ENCODE measurements at places on chromosomes 2 and 18. TPM values are rescaled to one million over a fixed set of nuclear protein-coding genes. Genes with fewer than 3 reads are reported as not detected.

The DNAJC5G gene
- total RNA-seq = 1.1 TPM

The ERMN gene
- total RNA-seq = not detected

The PDE11A gene
- total RNA-seq = 1.1 TPM

The CYP26B1 gene
- total RNA-seq = 5.3 TPM

The IL1R2 gene
- total RNA-seq = 1.1 TPM

DNA sequence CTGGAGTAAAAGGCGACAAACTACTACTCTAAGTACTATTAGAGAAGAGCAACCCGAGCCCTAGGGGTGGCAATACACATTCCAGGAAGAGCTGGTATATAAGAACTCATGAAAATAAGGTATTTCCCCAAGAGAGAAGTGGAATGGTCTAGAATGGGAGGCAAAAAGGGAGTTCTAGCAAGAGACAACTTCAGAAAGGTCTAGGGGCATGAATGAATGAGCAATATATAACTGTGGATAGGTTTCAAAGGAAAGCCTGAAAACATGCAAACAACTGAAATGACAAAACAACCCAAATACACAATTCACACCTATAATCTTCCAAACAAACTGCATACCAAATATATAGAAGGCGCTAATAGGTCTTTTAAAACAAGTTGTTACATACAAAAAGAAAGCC, 22.2 kb downstream of the TRIP12 start:
- no peak for DNase-seq

- DNase-seq = no peak
Observed at GRCh38 chr18:59927246-59927825, 27.5 kb downstream of the PMAIP1 start.

GRCh38 chr18:37570336-37570930, 4.8 kb upstream of the CELF4 start:
- no peak for DNase-seq

DNA sequence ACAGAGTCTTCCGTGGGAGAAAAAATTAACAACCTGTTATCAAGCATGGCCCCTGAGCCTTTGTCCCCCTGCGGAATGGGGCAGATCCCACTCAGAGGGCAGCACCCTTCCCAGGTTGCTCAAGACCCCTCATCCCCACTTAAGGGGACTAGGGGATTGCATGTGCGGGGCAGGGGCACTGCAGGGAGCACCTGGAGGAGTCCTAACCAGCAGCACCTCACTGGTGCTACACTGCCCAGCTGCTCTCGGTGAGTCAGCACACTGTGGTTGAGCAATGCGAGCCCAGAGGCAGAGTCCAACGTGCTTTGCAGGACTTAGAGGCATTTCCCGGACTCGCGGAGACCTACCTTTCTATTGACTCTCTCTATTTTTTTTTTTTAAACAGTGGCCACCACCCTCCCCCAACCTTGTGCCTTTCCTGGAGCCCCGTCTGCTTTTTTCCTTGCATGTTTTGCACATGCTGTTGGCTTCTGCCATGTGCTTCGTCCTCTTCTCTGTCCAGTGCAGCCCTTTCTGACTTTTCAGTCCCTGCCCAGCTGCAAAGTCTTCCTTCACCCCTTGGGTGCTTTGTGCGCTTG, 74.0 kb downstream of the IL1R2 start:
- DNase-seq = no peak

GRCh38 chr18:48927286-48928080, 23.3 kb downstream of the SMAD7 start:
- no peak for DNase-seq

DNA sequence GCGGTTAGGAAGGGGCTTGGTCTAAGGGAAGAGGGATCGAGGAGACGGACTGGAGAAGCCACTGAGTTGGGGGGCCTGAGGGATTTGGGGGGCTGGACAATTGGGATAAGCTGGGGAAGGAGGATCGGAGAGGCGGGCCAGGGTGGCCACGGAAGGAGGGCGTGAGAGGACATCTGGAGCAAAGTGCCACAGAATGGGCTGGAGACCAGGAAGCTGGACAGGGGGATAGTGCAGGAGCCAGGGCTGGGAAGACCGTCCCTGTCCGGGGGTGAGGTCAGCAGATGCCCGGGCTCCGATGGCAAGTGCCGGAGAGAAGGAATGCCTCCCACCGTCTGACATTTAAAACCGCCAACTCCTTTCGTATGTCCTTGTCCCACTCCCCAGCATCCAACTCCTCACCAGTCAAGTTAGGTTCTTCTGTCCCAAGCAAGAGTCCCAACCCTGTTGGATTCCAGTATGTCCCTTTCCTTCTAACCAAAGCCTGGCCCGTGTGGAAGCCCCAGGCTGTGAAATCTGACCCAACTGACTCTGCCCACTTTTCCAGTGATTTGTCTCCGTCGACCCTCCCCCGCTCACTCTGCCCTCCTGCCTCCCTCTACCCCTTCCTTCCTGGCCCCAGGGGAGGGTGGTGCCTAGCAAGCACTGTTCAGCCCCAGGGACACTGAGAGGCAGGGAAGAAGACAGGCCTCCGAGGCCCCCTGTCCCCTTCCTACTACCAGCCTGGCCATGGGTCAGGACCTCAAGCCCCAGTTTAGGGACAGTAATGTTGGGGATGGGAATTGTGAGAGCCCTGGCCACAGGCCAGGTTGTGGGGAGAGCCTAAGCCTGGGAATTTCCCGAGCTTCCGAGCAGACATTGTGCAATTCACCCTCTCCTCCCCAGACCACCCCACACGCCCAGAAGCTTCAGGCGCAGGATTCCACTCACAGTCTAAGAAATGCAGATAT, 31.5 kb upstream of the TMBIM1 start:
- DNase-seq = no peak

DNA sequence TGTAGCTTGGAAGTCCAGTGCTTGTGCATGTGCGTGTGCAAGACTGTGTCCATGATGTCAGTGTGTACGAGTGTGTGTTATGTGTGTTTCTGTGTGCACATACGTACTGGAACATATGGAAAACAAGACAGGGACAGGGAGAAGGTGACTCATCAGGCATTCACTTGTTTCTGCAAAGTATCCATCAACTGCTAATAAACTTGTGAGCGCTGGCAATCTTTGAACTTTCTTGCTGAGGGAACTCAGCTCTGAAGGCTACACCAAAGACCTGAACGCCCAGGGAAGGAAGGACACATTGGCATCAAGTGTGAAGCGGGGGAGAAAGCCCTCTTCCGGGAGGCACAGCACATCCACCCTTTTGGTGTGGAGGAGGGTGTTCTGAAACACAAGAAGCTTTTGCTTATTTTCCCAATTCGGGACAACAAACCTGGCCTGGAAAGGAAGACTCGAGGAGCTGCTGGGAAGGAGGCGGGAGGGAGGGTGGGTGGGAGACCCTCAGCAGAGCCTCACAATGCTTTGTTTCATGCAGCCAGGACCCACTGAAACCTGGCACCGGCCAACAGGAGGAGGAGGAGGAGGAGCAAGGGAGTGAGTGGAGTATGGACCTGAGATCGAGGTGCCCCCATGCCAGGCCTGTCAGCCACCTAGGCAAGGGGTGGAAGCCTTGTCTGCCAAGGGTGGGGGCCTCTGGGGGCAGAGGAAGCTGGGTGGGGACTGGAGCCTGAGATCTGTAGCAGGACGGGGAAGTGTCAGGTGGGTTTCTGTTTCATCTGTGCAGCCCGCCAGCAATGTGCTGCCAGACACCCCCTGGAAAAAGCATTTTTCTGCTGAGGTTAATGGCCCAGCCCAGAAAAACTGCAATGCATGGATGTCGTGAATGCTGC, 26.8 kb downstream of the SMAD7 start:
- DNase-seq = no peak

- DNase-seq = no peak
Observed at GRCh38 chr2:238168196-238169047, 9.7 kb downstream of the ERFE start.

GRCh38 chr2:102839668-102840388, 78.0 kb downstream of the TMEM182 start:
- DNase-seq = peak; percentile 23

DNA sequence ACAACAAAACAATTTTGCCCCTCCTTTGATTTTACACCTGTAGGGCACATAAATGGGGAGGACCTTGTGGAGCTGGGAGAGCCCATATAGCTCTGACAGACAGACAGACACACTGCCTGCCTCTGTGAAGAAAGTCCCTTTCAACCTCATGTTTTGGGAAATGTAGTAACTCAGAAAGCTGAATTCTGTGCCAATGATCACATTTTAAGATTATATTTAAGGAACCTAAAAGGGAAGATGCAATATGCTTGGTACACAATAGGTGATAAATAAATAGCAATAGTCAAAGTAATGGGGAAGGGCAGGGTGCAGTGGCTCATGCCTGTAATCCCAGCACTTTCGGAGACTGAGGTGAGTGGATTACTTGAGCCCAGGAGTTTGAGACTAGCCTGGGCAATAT, 446.4 kb upstream of the ID2 start:
- DNase-seq = no peak
